ENCODE measurements at places on chromosomes 2 and 18. TPM values are rescaled to one million over a fixed set of nuclear protein-coding genes. Genes with fewer than 3 reads are reported as not detected.

GRCh38 chr2:231203087-231203486 is 4.7 kb downstream of the ARMC9 start:
- no peak overlapping the region for H3K4me3 ChIP-seq
- H3K36me3 ChIP-seq: no peaks in the 10 kb centered on the region
- H3K27me3 ChIP-seq: peaks cover 4% of the 10 kb centered on the region
- no peak for DNase-seq

DNA sequence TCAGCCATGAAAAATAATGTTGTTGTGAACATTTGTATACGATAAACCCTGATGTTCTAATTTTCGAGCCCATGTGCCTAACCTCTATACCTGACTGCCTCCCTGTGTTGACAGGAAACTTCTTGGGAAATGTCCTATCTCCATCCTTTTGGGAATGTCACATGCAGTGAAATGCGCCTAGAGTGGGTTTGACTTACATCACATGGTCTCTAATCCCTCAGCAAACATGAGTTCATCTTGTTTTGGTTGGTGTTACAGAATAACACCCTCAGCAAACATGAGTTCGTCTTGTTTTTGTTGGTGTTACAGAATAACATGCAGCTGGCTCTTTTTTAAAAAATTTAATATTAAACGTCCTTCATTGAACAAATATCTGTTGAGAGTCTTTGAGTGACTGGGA is 4.3 kb upstream of the UGT1A6 start:
- H3K27ac ChIP-seq: no peak overlapping the region
- no peak overlapping the region for H3K4me3 ChIP-seq
- H3K36me3 ChIP-seq: no peaks in the 10 kb centered on the region
- no peaks in the 10 kb centered on the region for H3K27me3 ChIP-seq
- H3K4me1 ChIP-seq: no peaks in the 10 kb centered on the region

DNA sequence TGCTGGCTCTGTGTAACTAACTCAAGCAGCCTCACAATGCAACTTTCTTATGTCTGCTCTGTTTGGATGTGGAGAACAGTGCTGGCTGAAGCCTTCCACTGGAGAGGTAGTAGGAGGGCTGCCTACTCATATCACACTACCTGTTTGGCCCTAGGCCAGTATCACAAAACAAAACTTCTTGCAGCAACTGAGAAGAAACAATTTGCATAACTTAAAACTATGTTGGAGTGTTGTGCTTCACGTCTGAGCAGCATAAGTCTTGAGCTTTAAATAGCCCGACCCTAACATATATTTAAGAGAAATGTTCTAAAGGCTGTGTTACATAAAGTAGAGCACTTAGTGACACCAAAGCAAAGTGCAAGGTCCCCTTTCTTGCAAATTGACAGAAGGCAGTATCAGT is 204.9 kb upstream of the ACVR2A start:
- peaks cover 2% of the 10 kb centered on the region for H3K27me3 ChIP-seq
- no peak for DNase-seq
- peaks cover 5% of the 10 kb centered on the region for H3K36me3 ChIP-seq
- no peak overlapping the region for H3K27ac ChIP-seq

- no peak overlapping the region for H3K27ac ChIP-seq
- no peaks in the 10 kb centered on the region for H3K36me3 ChIP-seq
- H3K4me1 ChIP-seq: no peaks in the 10 kb centered on the region
- DNase-seq: no peak
- H3K27me3 ChIP-seq: no peaks in the 10 kb centered on the region
- no peak overlapping the region for H3K4me3 ChIP-seq
Observed at GRCh38 chr18:51053814-51054213, 23.8 kb downstream of the SMAD4 start.

DNA sequence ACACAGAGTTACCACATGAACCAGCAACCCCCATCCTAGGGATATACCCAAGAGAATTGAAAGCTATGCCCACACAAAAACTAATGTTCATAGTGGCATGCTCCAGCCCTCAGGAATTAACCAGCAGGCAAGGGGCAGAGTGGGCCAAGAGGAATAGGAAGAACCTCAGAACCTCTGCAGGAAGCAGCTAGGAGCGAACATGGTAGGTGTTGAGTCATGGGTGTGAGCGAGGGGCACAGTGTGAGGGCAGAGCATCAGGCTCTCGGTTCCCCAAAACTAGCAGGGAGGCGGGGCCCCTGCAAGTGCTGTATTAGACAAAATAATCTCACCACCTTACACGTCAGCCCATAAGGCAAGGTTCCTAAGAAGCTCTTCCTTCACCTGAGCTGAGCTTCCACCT is 5.6 kb upstream of the RUFY4 start:
- DNase-seq: no peak
- no peaks in the 10 kb centered on the region for H3K4me1 ChIP-seq
- no peak overlapping the region for H3K27ac ChIP-seq
- H3K36me3 ChIP-seq: no peaks in the 10 kb centered on the region
- peaks cover 10% of the 10 kb centered on the region for H3K27me3 ChIP-seq

The FSIP2 gene
- total RNA-seq: 56.4 TPM

The RAB11FIP5 gene
- total RNA-seq: 13.5 TPM

The OTOS gene
- not detected for total RNA-seq
